ENCODE measurements at places on chromosomes 4 and X. TPM values are rescaled to one million over a fixed set of nuclear protein-coding genes. Genes with fewer than 3 reads are reported as not detected.

BBS7 gene
- 6.0 TPM for total RNA-seq

SULT1E1 gene
- total RNA-seq = not detected

CT45A3 gene
- not detected for total RNA-seq

HMGN5 gene
- 3.1 TPM for total RNA-seq

TBC1D8B gene
- 2.0 TPM for total RNA-seq

ATP2B3 gene
- total RNA-seq = not detected

PSAPL1 gene
- total RNA-seq = not detected

SPARCL1 gene
- total RNA-seq = 292 TPM

SPANXC gene
- total RNA-seq = not detected

DOK7 gene
- 46.7 TPM for total RNA-seq

FANCB gene
- 0.66 TPM for total RNA-seq

TEX11 gene
- total RNA-seq = not detected

WNK3 gene
- 0.88 TPM for total RNA-seq

All from left ventricle myocardium inferior (tissue), 1 donor.